ENCODE measurements at places on chromosomes 2 and 18.

- DNase-seq = no peak
Measured at GRCh38 chr2:221304916-221305315, 267.2 kb downstream of the EPHA4 start.

GRCh38 chr2:54805255-54805654 lies 81.8 kb downstream of the EML6 start:
- DNase-seq = no peak

DNA sequence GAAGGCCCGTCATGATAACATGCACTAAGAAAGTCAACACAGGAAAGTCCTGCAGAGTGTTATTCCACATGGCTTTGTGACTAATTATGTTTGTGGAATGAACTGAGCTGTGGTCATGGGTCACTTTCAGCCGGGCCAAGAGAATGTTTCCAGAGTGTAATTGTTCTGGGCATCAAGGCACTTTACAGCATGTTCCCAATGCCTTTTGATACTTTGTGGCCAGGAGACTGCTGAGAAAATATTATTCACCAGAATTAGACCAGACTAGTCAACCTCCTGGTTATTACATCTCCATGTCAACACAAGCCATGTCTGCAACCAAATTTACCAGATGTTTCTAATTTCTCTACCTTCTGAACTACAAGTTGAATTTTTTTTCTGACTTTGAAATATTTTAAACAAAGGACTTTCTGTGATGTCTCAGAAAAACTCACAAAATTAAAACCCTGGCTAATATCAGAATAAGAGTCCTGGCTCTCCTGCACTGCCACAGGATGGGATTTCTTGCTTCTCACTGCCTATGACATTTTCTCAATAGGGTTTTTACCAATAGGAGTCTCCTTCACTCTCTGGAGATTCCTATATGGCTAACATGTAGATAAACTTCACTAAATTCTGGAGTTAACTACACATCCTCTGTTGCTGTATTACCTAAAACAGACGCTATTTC lies 90.6 kb upstream of the WDR75 start:
- no peak for DNase-seq

- no peak for DNase-seq
Measured at GRCh38 chr2:172335736-172336135, 91.7 kb upstream of the ITGA6 start.

DNA sequence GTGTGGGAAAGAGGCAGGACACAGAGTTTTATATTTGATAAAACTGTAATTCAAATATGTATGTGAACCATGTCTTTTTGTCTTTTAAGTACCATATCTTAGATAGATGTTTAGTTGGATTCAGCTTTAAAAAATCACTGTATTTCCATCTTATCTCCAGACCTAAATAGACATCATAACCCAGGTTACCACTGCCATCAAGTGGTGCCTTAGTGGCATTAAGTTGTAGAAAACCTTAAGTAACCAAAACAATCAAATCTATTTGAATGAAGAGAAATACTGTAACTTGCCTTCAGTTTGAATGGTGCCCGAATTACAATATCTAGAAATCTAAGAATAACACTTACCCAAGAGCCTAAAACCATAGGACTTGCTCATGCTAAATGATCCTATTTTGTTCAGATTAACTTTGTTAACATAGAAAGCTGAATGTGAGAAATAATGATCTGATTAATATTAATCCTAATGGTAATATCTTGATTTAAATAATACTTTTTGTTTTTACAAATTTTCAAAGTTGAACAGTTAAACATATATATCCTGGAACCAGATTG lies 92.5 kb upstream of the MAP2 start:
- no peak for DNase-seq

DNA sequence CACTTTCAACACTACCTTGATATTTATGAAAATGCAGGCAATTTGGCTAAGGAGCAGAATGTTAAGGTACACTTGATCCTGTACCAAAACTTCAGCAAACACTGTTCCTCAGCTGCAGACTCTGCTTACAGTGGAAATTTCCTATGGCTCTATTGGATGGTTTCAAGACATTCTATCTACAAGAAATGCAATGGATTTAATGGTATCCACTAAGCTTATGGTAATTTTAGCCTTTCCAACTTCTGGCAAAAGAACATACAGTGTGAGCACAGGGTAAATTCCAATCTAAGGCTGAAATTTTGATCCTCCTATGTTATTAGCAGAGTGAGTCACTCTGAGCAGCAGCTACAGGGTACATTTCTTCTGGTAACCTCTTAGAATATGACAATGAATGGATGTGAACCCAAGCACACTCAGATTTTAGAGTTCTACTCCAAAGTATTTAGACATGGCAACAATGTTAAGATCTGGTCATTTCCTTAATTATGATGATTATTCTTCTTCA lies 361.8 kb upstream of the PIK3C3 start:
- DNase-seq = no peak

- DNase-seq = no peak
Measured at GRCh38 chr2:53381271-53381670, 386.3 kb upstream of the CHAC2 start.

DNA sequence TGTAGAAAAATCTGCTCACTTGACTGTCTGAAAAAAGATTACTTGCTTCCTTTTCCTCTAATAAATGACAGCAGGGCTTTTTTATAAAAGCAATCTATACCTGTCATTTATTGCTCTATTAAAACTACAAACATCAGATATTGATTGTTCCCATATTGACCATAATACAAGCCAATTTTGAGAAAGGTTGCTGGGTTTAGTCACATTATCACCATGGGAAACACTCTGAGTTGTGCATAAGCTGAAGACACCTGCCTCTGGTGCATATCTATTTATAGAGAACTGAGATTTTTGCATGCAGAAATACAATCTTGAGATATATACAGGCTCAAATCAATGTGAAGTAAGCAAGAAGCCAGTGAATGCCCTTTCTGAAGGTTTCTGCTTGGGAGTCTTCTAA lies 853.9 kb downstream of the DCC start:
- DNase-seq = no peak

- no peak for DNase-seq
Measured at GRCh38 chr18:59848002-59848401, 51.8 kb upstream of the PMAIP1 start.

- DNase-seq = no peak
Measured at GRCh38 chr2:177175917-177176668, 36.5 kb upstream of the HNRNPA3 start.

DNA sequence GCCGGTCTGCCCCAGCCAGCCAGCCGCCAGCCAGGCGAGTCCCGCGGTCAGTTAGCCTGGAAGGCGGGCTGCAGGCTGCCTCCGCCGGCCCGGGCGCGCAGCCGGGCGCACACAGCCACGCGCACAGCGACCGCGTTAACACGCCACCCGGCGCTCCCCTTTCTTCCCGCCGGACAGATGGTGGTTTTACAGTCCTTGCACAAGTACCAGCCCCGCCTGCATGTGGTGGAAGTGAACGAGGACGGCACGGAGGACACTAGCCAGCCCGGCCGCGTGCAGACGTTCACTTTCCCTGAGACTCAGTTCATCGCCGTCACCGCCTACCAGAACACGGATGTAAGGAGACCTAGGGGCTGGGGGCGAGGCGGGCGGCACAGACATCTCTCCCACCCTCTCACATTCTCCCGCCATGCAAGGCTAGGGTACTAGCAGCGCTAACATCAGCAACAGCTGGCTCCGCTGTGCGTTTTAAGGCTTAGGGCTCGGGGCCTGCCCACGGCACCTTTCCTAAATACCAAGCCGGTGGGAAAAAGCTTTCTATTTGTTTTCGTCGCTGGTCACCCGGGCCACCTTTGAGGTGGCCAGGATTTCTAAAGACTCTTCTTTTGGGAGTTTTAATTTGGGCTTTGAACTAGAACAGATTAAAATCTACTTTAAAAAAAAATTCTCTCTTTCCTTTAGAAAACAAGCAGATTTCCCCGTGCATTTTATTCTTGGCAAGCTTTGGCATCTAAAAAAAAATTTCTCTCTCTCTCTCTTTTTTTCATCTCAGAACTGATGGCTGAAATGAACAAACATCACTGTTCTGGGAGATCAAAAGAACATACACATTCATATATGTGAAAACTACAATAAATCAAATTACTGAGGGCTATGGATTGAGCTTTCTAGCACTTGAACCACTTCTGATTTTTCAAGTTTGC lies 2.9 kb downstream of the TBR1 start:
- DNase-seq = no peak

- DNase-seq = no peak
Measured at GRCh38 chr2:237638176-237638575, 10.8 kb downstream of the LRRFIP1 start.

GRCh38 chr2:205401511-205401910 lies 280.8 kb upstream of the NRP2 start:
- no peak for DNase-seq

- DNase-seq = no peak
Measured at GRCh38 chr2:210162466-210163124, 8.6 kb downstream of the KANSL1L start.

- DNase-seq = no peak
Measured at GRCh38 chr2:105600949-105601794, 143.5 kb upstream of the NCK2 start.

Data from CD4-positive, alpha-beta T cell treated with Interleukin-10 for 1 hour (primary cell).